A549 treated with CpdA at 1 μM for 4 hours (cell line): ENCODE measurements at places on chromosomes 12 and 14. TPM values are rescaled to one million over a fixed set of nuclear protein-coding genes. Genes with fewer than 3 reads are reported as not detected.

The NTN4 gene
- total RNA-seq, result 49.4 to 56.4 TPM (median 53.9 TPM) in 5 replicates

The RNF10 gene
- total RNA-seq, result 96.4 to 124 TPM (median 106 TPM) in 5 replicates

The P2RX2 gene
- not detected in 5 replicates for total RNA-seq

The ERBB3 gene
- total RNA-seq, result 1.4 to 2.8 TPM (median 1.6 TPM) in 5 replicates
